ENCODE measurements at places on chromosomes 12 and 14. TPM values are rescaled to one million over a fixed set of nuclear protein-coding genes. Genes with fewer than 3 reads are reported as not detected.

GRCh38 chr14:52008136-52008535, 18.8 kb downstream of the RTRAF start:
- DNase-seq, result no peak

VPS33A gene
- 49.2 TPM for total RNA-seq

- no peak for DNase-seq
These were observed 17.7 kb upstream of the PELI2 start for GRCh38 chr14:56100556-56100955.

- no peak for DNase-seq
These were observed 25.1 kb downstream of the MOK start for GRCh38 chr14:102279688-102280348.

- no peak for DNase-seq
These were observed 760.4 kb downstream of the TMEM121 start for GRCh38 chr14:106286697-106287290.

RERG gene
- not detected for total RNA-seq

DNA sequence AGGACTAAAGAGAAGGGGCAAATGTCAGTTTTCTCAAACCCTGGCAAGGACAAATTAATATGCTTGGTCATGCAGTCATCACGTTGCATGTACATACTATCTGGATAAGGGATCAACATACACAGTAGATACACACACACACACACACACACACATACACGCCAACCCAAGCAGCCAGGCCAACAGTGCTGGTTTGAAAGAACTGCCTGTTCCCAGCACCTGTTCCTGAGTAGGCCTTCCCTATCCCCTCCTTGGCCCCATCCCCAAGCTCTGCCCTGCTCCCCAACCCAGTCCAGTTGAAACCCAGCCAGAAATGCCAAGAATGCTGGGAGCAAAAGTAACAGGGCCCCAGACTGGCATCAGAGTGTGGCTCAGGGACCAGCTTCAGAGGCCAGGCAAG, 4.4 kb downstream of the ITGA7 start:
- no peak for DNase-seq

TMEM30B gene
- total RNA-seq, result not detected

CELA1 gene
- total RNA-seq, result not detected

APOLD1 gene
- total RNA-seq, result 0.86 TPM

Data from glutamatergic neuron (in vitro differentiated cells).